ENCODE measurements at places on chromosomes 7 and 10.
A peak's percentile ranks its signal among the peaks of the same experiment; 100 is the strongest.

DNA sequence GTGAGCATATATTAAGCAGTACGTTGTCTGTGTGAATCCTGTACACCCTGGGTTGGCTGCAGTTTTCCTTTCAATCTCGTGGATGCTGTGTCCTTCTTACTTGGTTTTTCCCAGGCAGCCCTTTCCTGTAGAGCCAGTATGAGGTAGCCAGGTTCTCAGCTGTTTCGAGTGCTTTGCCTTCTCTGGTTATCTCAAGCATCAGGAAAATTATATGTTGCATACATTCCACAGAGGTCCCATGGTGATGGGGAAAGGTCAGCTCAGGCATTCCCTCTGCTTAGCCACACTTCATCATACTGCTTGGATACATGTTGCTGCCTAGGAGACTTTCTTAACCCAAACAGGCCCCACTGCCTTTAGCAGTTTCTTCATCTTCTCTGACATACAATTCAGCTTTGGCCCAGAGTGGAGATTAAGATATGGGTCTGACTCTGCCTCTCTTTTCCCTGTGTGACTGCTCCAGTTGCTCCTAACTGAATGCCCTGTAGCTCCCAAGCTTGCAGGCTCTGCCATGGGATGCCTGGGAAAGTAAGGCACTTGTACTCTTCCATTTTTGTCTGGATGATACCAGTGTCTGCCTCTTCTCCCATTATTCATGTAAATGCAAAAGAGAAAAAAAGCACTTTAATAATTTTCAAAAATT lies 11.3 kb downstream of the GNAI1 start:
- H3K4me1 ChIP-seq, result peaks cover 13% of the 10 kb centered on the region
- H3K4me3 ChIP-seq, result no peak overlapping the region
- no peak for DNase-seq
- no peaks in the 10 kb centered on the region for H3K36me3 ChIP-seq

GRCh38 chr10:83849150-83849549 lies 290.2 kb upstream of the GHITM start:
- H3K4me1 ChIP-seq, result no peaks in the 10 kb centered on the region
- H3K36me3 ChIP-seq, result no peaks in the 10 kb centered on the region
- no peak overlapping the region for H3K4me3 ChIP-seq
- no peak for DNase-seq

- no peak for DNase-seq
- H3K27ac ChIP-seq, result peak overlapping the region; percentile 99
- H3K27me3 ChIP-seq, result no peaks in the 10 kb centered on the region
Observed at GRCh38 chr10:88992921-88993524, 2.4 kb downstream of the FAS start.

DNA sequence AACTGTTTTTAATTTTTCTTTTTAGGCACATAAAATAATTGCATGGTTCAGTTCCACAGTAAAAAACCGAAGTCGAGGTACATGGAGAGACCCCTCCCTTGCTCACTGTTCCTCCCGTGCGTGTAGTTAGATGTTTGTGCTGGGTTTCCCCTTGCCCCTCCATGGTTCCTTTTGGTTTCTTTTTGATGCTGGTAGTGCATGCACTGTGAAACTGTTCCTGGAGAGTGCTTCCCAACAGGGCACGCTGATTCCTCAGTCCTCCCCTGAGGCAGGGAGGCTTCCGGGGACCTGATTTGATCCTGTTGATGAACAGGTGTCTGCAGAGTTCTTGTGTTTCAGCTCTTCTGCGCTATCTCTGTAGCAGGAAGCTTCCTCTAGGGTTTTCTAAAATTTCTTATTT lies 69.5 kb downstream of the ADCY1 start:
- H3K4me3 ChIP-seq, result no peak overlapping the region
- no peak for DNase-seq
- no peaks in the 10 kb centered on the region for H3K36me3 ChIP-seq
- no peaks in the 10 kb centered on the region for H3K4me1 ChIP-seq
- no peak overlapping the region for H3K27ac ChIP-seq
- no peaks in the 10 kb centered on the region for H3K27me3 ChIP-seq

- DNase-seq, result no peak
- no peaks in the 10 kb centered on the region for H3K36me3 ChIP-seq
- no peak overlapping the region for H3K4me3 ChIP-seq
- no peaks in the 10 kb centered on the region for H3K4me1 ChIP-seq
- no peaks in the 10 kb centered on the region for H3K27me3 ChIP-seq
Observed at GRCh38 chr10:89929282-89930026, 228.1 kb downstream of the KIF20B start.

DNA sequence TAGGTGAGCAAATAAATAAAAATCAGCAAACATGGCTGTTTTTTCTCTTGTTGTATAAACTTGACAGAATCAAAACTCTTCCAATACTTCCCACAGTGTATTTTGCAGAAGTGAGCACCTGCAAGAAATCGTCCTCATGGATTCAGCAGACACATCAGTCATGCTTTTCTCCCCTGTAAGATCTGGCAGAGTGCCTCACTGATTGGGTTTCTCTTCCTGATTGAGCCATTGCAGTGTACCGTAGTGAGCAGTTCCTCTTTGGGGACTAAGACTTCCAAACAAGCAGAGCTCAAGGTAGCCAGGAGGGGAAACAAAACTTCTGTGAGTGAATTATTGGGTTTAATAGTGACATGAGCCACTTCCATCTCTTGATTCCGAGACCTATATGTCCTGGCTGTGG lies 2.2 kb upstream of the CCDC3 start:
- no peaks in the 10 kb centered on the region for H3K4me1 ChIP-seq
- no peak for DNase-seq
- no peaks in the 10 kb centered on the region for H3K27me3 ChIP-seq
- H3K27ac ChIP-seq, result no peak overlapping the region

DNA sequence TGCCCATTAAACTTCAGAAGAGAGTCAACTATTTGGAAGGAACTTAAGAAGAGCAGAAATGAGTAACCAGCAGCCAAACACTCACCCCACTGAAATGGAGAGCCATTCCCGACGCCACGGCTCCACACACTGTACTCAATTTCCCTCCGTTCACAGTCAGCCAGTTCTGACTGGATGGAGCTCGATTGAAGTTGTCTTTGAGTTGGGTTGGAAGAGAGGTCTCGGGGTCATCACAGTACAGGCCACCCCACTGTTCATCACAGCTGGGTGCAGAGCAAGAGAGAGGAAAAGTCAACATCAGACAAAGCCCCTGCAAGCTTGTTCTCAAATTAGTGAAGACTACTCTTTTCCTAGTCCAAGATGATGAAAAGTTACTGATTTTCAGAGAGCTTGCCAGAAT lies 75.9 kb upstream of the SLC26A5 start:
- DNase-seq, result no peak
- H3K36me3 ChIP-seq, result no peaks in the 10 kb centered on the region
- H3K27me3 ChIP-seq, result no peaks in the 10 kb centered on the region
- no peak overlapping the region for H3K27ac ChIP-seq
- H3K4me1 ChIP-seq, result no peaks in the 10 kb centered on the region

DNA sequence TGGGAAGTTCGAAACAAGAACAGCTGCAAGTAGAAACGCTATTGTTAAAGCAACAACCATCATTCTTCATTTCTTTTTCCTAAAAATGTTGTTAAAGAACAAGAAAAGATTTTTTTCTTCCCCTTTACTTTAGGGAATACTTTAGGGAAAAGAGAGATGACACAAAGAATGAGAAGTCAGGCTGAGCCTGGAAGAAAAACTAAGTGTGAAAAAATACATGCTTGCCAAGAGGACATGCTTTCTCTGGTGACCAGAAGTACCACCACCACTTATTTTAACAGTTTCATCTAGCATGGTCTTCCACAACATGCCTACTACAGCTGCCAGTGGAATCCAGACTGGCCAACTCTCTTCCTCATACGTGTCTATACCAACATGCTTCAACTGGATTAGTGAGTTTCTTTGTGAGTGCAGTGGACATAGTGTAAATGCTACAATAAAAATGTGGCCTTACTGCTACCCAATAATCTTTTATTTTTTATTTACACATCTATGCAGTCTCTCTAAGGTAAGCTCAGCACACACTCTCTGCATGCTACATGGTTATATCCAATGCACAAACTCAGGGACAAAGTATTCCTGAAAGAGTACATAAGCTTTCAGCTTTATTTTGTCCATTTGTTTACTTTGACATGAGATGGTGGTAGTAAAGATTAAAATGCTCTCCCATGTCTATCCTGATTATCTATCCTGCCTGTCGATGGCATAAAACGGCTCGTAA lies 196.2 kb downstream of the TAX1BP1 start:
- no peaks in the 10 kb centered on the region for H3K36me3 ChIP-seq
- no peaks in the 10 kb centered on the region for H3K4me1 ChIP-seq
- no peak for DNase-seq
- no peak overlapping the region for H3K4me3 ChIP-seq
- H3K27me3 ChIP-seq, result no peaks in the 10 kb centered on the region

DNA sequence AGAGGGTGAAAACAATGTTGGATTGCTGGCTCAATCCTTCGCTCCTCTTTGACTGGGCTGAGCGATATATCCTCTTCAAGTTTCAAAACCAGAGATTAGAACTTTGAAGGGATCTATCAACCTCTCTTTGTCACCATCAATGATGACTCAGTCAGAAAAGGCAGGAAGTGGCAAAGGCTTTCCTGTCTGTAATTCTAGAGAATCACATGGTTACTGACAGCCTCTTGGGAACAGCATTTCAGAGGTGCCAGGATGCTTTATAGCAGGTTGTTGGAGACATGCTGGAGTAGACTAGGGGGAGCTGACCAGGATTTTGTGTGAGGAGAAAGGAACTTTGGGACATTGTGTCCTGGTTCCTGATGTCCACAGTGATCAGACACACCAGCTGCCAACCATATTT lies 81.3 kb downstream of the PRKCQ start:
- H3K36me3 ChIP-seq, result peaks cover 3% of the 10 kb centered on the region
- no peak overlapping the region for H3K4me3 ChIP-seq

- no peak overlapping the region for H3K27ac ChIP-seq
- peaks cover 4% of the 10 kb centered on the region for H3K4me1 ChIP-seq
- H3K27me3 ChIP-seq, result no peaks in the 10 kb centered on the region
Observed at GRCh38 chr7:5453566-5454075, 30.0 kb upstream of the TNRC18 start.

- no peaks in the 10 kb centered on the region for H3K27me3 ChIP-seq
- H3K27ac ChIP-seq, result no peak overlapping the region
- H3K36me3 ChIP-seq, result no peaks in the 10 kb centered on the region
- DNase-seq, result no peak
- no peak overlapping the region for H3K4me3 ChIP-seq
- no peaks in the 10 kb centered on the region for H3K4me1 ChIP-seq
Observed at GRCh38 chr10:35780970-35781642, 139.0 kb upstream of the FZD8 start.

- no peaks in the 10 kb centered on the region for H3K36me3 ChIP-seq
- peaks cover 5% of the 10 kb centered on the region for H3K4me1 ChIP-seq
- no peak for DNase-seq
- no peak overlapping the region for H3K4me3 ChIP-seq
Observed at GRCh38 chr7:81503771-81504170, 266.1 kb downstream of the HGF start.

DNA sequence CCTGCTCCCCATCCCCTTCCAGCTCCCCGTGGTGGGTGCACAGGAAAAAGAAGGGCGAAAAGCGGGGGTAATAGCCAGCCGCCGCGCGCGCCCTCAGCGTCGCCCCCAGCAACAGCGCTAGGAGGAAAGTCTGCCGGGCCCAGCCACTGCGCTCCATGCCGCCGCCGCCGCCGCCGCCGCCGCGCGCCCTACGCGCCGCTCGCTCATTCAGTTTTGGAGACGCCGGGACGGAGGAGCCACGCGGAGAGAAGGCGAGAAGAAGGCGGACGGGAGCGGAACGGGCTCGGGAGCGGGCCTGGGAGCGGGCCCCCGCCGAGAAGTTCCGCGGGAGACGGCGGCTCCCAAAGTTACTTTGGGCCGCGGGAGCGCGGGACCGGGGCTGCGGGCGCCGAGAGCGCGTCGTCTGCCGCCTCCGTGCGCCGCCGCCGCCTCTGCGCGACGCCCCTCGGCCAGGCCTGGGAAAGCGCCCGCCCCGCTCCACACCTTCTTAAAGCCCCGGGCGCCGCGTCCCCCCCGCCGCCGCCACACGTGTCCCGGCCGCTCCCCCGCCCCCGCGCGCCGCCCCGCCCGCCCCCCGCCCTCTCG lies at the start of gene RELN:
TSS of gene RELN (minus strand) at position 459 of the 585 bp plus-strand sequence. CDS start at position 157, 302 bp downstream.
- no peaks in the 10 kb centered on the region for H3K27me3 ChIP-seq
- H3K27ac ChIP-seq, result no peak within 1 kb of the TSS
- no peaks in the 10 kb centered on the region for H3K36me3 ChIP-seq

- H3K27ac ChIP-seq, result peak overlapping the region; percentile 46
- peaks cover 13% of the 10 kb centered on the region for H3K4me1 ChIP-seq
- H3K4me3 ChIP-seq, result no peak overlapping the region
- H3K36me3 ChIP-seq, result no peaks in the 10 kb centered on the region
Observed at GRCh38 chr7:37730501-37730900, 46.9 kb downstream of the GPR141 start.

DNA sequence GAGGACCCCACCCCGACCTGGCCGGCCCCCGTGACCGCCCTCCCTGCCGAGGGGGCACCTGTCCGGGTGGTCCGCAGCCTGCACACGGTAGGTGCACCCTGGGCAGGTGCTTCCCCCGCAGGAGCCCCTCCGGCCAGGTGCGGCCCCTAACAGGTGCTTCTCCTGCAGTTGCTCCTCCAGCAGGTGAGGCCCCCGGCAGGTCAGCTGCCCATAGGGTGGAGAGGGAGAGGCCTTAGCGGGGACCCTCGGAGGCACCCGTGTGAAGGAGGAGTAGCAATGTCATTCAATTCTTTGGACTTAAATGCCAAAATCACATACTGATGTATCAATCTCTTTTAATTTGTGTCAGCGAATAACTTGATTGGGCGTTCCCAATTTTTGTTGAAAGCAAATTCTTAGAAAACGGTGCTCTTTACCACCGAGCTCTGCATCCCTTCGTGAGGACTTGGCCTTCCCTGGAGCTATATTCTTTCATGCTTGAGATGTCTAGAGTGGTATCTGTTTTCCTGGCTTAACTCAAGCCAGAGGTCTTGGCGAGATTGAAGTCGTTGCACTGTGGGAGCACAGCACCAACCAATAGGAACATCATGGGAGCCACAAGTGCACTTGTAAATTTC lies 738 bp upstream of the NCAPG2 start:
- peaks cover 17% of the 10 kb centered on the region for H3K4me1 ChIP-seq
- no peaks in the 10 kb centered on the region for H3K36me3 ChIP-seq
- H3K27ac ChIP-seq, result peak overlapping the region; percentile 91
- H3K27me3 ChIP-seq, result no peaks in the 10 kb centered on the region
- DNase-seq, result no peak

All from upper lobe of left lung (tissue), 6 donors.